Omental fat pad (tissue), 4 donors: ENCODE measurements at places on chromosomes 5 and 9.

GRCh38 chr5:15010936-15011335 lies 139.4 kb upstream of the ANKH start:
- DNase-seq, result no peak

- no peak for DNase-seq
Observed at GRCh38 chr9:4095484-4095883, 204.4 kb downstream of the GLIS3 start.

- no peak for DNase-seq
Observed at GRCh38 chr5:98796197-98796972, 22.9 kb downstream of the RGMB start.

DNA sequence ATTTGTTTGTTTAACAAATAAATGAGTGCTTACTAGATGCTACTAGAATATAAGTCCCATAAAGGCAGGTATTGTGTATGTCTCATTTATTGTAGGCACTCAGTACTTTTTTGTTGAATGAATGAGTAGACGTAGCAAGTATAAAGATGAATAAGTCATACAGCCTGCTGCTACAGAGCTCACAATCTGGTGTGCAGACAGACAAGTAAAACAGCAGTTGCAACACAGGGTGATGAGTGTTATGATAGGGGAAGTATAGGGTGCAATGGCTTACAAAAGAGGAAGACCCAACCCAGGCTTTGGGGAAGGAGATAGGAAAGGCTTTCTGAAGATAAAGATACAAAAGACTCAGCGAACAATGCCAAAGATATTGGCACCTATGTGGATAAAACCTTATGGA lies 47.7 kb downstream of the SH3RF2 start:
- no peak for DNase-seq

- DNase-seq, result no peak
Observed at GRCh38 chr5:39519566-39520231, 94.9 kb upstream of the DAB2 start.

DNA sequence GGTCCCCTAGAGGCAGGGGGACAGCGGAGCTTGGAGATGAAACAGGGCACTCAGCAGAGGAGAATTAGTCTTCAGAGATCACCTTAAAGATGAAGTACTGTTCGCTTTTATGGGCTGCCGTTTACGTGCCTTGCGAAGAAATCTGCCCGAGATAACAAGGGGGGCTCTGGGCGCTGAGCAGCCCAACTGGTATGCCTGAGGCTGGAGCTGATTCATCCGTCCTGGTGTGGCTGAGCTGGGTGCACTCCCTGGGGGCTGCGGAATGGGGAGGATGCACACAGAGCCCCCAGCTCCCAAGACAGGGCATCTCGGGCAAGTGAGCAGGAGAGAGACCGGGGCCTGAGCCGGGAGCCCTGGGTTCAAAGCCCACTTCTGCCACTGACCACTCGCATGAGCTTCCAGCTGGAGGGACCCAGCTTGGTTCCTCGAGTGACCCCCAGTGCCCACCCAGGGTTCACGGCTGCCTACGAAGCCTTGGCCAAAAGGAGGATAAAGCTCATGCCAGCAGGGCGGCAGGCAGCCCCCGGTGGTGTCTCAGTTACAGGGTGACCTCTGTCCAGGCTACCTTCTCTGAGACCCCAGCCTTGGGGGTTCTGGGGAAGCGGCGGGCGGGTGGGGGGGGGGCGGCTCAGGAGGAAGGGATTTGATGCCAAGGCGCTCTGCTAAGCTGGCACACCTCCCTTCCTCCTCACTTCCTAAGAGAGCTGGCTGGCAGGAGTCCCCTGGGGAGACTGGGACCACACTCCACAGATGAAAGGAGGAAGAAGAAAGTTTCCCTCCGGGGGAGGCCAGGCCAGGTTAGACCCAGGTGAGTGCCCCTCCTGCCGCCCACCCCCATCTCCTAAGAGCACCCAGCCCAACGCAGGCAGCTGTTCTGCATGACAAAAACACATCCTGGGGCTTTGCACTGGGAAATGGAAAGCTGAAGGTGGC lies 5.7 kb downstream of the FIBCD1 start:
- DNase-seq, result no peak

- no peak for DNase-seq
Observed at GRCh38 chr5:113320273-113320780, 114.5 kb downstream of the TSSK1B start.

DNA sequence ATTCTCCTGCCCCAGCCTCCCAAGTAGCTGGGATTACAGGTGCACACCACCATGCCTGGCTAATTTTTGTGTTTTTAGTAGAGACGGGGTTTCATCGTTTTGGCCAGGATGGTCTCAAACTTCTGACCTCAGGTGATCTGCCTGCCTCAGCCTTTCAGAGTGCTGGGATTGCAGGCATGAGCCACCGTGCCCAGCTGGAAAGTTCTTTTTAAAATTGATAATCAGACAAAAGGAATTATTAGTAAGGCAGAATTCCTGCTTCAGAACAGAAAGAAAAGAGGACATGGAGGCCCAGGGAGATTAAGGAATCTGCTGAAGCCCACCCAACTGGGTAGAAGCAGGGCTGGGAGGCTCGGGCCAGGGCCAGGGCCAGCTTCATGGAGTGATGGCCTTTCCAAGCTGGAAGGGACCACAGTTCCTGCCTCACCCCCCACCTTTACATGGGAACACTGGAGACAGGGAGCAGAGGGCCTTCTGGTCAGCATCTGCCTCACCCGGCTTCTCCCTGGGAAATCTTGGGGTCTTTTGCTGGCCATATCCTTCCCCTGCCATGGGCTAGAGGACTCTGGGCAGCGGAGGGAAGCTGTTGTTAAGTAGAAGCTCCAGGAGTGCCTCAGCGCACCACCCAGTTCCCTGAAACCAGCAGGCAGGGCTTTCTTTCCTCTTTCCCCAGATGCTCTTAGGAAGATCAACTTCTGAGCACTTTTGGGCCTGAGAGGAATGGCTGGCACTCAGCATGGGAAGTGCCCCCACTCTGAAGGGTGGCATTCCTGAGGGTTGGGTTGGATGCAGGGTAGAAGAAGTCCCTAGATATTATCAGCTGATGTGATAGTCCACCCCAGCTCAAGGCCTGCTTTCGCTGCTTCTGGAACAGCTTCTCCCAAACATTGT lies 70.1 kb downstream of the RGS3 start:
- DNase-seq, result no peak

DNA sequence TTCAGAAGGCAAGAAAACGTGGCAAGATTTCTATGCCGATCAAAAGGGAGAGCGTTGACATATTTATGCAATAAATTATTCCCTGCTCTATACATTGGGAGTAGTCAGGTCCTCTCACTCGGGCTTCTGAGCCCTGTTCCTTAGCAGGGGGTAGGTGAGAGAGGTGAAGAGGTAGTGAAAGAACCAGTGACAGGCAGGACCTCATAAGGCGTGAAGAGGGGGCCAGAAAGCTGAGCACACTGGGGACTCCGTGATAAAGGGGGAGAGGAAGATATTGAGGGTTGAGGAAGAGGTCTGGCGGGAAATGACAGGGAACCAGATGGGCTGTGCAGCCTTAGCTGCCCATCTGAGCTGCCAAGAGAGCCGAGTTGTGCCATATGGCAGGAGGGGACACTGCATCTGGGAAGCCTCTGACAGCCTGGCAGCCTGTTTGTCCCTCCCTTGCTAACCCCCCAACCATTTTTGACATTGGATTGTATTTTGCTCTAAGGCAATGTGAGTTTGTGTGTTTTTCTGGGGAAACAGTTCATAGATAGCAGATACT lies 782 bp upstream of the CDC20B start:
- DNase-seq, result no peak
